ENCODE measurements at places on chromosomes 13 and 19.

- DNase-seq: no peak
Measured at GRCh38 chr19:17302391-17303166, 646 bp downstream of the ABHD8 start.

GRCh38 chr13:27650312-27650711, 28.6 kb downstream of the POLR1D start:
- DNase-seq: no peak

- DNase-seq: no peak
Measured at GRCh38 chr13:62908321-62908720, 1492.7 kb upstream of the PCDH20 start.

DNA sequence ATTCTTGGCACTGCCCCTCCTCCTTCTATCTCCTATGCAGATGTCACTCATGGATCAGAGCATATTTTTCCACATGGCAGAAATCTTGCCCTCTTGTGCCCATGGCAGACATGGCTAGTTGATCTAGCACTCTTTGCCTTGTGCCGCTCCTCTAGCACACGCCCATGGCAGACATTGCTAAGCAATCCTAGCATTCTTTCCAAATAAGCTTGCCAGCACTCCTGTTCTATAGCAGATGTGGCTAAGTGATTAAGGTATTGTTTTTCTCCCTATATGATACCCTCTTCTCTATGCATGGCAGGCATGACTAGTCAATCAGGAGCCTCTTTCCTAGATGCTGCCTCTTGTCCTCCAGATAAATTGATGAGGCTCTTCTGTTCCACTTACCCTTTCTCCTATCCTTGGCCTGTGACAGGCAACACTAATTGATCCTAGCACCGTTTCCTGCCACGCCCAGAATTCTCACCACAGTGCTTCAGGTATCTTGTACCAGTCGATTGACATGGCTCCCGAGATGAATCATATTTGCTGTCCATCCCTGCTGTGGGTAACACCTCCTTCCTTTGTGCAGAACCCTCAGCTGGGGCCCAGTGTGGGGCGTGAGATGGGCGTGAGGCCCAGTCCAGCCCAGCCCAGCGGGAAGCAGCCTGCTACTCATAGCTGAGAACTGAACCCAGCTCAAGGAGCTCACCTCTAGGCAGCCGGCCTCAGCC, 26.9 kb downstream of the TMED1 start:
- DNase-seq: no peak

DNA sequence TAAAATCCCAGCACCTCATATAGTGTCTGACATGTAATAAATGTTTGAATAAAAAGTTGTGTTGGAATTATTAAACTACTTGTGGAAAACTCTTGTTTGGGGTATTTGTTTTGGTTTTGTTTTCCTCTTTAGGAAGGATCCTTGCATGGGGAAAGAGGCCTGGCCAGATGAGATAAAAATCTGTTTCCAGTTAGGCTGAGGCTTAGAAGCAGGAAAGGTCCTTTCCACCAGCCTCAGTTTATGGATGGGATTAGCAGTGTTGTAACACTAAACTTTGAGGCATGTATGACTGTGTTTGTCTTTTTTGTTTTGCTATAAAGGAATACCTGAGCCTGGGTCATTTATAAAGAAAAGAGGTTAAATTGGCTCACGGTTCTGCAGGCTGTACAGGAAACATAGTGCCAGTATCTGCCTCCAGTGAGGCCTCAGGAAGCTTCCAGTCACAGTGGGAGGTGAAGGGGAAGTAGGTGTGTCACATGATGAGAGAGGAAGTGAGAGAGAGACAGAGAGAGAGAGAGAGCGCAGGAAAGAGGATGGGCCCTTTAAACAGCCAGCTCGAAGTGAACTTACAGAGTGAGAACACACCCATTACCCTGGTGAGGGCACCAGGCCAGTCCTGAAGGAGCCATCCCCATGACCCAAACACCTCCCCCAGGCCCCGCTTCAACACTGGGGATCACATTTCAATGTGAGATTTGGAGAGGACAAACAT, 21.6 kb downstream of the SPATA13 start:
- DNase-seq: no peak

DNA sequence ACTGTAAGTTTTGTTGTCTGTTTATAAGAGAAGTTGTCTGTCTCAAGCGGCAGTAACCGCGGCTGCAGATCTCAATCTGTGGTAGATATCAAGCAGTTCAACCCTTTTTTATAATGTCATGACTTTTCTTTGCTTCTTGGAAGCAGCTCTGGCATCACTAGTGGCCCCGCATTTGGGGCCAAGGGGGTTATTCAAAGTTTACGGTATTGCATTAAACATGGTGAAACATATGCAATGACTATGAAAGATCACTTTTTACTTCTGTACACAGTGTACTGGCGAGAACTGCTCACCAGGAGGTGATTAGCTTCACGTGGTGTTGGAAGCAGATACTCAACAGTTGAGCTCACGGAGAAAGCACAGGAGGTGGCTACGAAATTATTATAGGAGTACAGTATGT, 4.6 kb upstream of the FFAR3 start:
- DNase-seq: no peak
